ENCODE measurements at places on chromosomes 12 and 14. TPM values are rescaled to one million over a fixed set of nuclear protein-coding genes. Genes with fewer than 3 reads are reported as not detected.

C14orf132 gene
- total RNA-seq, result 15.2 TPM

NUP107 gene
- 43.6 TPM for total RNA-seq

SYNE3 gene
- 17.1 TPM for total RNA-seq

DNA sequence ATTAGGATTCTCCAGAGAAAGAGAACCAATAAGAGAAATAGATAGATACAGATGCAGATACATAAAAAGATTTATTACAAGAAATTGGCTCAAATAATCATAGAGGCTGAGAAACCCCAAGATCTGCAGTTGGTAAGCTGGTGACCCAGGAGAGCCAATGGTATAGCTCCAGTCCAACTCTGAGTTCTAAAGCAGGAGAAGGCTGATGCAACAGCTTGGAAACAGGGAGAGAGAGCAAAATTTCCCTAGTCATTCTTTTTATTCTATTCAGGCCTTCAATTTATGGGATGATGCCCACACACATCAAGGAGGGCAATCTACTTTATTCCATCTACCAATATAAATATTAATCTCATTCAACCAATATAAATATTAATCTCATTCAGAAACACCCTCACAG is 218.2 kb downstream of the PRKD1 start:
- DNase-seq, result no peak

- no peak for DNase-seq
Observed at GRCh38 chr12:12069821-12070548, 754 bp upstream of the BCL2L14 start.

GRCh38 chr14:64123241-64123822 is 170.8 kb downstream of the ESR2 start:
- DNase-seq, result no peak

GRCh38 chr12:5376591-5377207 is 55.2 kb upstream of the NTF3 start:
- DNase-seq, result no peak

GRCh38 chr14:35406090-35406489 is 1.5 kb upstream of the NFKBIA start:
- no peak for DNase-seq

DNA sequence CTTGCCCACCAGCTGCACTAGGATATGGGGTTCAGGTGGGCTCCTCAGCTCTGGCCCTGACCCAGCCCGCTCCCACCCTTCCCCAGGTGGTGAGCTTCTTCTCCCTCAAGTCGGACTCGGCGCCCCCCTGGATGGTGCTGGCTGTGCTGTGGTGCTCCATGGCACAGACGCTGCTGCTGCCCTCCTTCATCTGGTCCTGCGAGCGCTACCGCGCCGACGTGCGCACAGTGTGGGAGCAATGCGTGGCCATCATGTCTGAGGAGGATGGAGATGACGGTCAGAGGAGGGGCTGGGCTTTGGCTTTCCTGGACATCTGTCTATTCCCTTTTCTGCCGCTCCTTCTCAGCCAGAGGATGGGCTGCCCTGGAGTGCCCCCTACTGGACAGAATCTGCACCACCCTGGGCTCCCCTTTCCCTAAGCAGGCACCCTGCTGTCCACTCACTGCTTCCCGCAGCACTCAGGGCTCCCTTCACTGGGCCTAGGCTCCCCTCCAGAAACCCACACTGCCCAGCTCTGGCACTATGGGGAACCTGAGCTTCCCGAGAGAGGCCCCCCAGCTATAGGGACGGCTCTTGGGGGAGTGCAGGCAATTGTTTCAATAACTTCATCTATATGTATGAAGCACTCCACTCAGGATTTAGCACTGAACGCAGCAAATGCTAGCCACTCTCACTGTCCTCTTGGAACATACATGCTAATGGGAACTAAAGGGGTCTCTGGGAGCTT is 2.6 kb upstream of the P3H3 start:
- DNase-seq, result peak; percentile 93

DNA sequence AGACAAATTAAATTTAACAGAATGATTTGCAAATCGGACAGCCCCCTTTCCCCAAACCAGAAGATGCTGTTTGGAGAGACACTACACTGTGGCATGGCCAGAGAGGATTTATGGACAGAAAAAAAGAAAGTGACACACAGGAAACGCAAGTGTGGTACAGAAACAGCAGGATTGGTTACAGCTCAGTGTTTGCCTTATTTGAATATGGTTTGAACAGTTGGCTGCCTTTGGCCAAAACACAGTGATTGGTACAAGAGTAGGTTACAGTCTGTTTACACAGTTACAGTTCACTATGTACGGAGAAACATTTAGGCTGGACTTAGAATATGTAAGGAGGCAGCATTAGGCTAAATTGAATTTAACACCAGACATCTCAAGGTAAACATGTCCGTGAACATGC is 335.3 kb downstream of the NPAS3 start:
- no peak for DNase-seq

GRCh38 chr12:81759190-81760051 is at the start of gene PPFIA2:
Gene PPFIA2 (minus strand): TSS chr12:81759350.
- peak; percentile 20 for DNase-seq

DNA sequence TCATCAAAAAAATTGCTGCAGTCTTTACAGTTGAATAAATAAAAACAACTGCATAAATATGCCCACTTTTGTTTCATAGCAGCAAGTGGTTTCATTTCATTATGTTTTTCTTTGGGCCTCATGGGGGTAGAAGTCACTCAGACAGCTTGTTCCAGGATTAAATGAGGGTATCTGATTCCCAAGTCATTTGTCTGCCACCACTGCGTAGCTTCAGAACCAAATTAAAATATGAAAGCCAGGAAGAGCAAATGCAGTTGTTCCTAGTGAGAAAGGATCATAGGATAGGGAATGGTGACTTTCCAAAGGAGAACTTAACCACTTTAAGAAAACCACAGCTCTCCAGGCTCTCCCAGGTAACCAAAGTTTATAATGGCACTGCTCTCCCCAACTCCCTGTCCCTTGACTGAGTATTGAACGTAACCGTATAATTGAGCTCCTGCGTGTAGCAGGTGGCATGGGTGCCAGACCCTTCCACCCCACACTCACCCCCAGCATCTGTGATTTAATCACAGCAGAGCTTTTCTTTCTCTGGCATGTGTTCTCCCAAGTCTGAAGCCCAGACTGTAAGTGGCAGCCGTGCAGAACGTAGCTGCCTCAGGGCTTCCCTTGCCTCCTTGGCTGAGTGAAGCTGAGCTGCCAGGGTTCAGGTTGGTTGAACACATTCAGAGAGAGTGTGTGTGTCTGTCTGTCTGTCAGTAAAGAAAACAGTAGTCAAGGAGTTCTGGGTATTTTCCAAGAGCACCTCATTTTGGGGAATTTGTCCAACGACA is 11.3 kb upstream of the KCNH3 start:
- DNase-seq, result no peak

Measured in umbilical cord (tissue), 2 donors.